ENCODE measurements at places on chromosomes 5 and 9.
A peak's percentile ranks its signal among the peaks of the same experiment; 100 is the strongest.

DNA sequence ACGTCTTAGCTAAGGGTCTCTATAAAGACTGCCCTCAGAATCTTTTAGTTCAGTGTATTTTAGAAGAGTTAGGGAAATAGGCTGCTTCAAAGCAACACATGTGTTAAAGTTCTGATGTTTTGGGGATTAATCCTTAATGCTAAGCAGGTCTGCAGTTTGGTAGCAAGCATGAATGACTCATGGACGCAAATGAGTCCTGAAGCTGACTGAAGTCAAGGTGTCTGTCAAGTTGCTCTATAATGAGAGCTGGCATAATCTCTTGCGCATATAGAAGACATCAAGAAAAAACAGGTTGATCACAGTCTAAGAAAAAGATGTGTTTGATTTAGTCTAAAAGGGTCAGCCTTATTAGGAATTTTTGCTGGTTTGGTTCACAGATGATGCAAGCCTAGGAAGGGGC is 630.1 kb downstream of the CDH12 start:
- no peak for DNase-seq

DNA sequence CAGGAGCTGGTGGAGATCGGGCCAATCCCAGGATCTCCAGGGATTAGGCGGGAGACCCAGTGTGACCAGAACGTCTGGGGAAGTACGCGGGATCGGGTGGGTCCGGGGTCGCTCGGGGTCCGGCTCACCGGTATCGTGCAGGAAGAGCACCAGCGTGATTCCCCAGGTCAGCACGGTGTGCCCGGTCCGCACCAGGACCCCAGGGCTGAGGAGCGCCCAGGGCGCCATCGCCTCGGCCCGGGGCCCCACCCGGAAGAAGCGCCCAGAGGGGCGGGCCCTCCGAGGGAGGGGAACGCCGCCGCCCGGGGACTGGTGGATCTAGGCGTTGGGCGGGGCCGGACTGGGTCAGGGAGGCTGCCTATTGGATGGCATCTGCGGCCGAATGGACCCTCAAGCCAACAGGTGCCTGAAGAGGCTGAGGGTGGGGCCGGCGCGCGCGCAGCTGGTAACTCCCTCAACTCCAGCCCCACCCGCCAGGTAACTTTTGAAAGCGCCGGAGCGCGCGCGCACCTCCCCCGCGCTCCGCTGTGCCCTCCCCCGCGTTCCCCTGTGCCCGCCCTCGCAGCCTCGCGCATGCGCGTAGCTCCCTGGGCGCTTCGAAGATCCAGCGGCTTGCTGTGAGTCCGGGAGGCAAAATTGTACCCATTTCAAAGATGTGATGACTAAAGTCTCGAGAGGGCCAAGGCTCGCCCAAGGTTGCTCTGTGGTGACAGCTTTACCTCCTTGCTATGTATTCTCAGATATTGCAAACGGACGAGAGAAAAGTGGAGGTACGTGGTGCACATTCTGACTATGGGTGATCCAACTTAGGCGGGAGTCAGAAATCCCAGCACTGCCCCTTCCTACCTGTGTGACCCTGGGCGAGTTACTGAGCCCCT is at the start of gene ZDHHC12:
TSS of gene ZDHHC12 (minus strand) at position 262 of the 878 bp plus-strand sequence. CDS start at position 228, 34 bp downstream.
- DNase-seq = peak; percentile 99

- no peak for DNase-seq
These were observed 16.4 kb downstream of the SEMA4D start for GRCh38 chr9:89481538-89481915.

GRCh38 chr5:160312960-160313727 is 780 bp upstream of the CCNJL start:
- no peak for DNase-seq

DNA sequence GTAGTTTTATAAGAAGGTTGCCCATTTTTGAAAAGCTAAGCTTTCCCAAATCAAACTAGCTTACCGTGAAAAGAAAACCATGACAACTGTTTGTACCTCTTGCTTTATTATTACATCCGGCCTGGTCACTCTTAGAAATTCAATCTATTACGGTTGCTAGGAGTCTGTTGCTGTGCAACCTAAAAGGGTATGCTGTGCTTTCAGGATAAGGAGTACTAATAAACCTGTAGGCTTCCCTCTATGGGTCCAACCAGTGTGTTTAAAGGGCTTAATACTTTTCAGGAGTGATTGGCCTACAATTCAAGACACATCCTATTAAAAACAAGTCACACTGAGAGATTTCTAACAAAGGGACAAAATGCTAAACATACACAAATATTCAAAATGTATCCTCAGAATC is 27.1 kb downstream of the RFX3 start:
- DNase-seq = peak; percentile 52

DNA sequence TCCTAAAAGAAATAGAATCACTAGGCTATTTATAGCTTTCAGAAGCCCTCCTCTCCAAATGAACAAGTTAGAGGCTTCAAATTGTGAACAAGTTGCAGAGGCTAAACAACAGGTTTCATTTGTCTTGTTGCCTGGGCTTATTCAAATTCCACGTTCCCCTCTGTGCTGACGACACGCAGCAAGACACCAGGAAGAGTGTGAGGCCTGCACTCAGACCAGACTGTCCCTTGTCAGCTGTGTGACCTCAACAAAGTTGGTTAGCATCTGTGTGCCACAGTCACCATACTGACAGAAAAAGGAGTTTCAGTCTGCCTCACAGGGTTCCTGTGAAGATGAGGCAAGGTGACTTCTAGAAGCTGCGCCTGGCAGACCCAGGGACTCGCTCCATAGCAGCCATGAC is 22.1 kb upstream of the GABBR2 start:
- no peak for DNase-seq

GRCh38 chr5:149700347-149700746 is 29.8 kb upstream of the PPARGC1B start:
- DNase-seq = no peak

GRCh38 chr5:61330341-61330844 is 1.7 kb upstream of the ZSWIM6 start:
- DNase-seq = peak; percentile 85

GRCh38 chr5:133569347-133569746 is 43.0 kb downstream of the FSTL4 start:
- no peak for DNase-seq

DNA sequence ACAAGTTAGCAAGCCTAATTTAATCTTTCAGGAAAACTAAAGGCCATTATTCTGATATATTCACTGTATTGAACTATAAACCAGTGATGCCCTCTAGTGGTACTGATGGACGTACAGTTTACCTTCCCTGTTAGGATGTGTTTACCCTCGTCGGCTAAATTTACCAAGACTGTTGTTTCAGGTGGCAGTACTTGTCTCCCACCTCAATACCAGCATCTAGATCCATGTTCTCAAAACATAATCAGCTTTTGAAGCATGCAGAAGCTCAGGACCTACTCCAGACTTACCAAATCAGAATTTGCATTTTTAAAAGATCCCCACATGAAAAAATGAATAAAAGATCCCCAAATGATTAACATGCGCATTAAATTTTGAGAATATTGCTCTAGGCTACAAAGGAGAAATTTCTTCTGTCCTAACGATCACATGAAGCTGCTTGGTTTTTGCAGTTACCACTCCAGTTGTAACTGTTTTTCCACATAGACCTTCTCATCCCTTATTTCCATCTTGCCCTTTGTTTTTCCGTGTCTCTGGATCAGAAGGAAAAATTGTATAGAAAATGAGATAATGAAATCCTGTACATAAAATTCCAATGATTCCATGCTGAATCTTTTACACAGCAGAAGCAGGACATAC is 3.2 kb upstream of the BAAT start:
- DNase-seq = peak; percentile 79

- no peak for DNase-seq
These were observed 28.8 kb upstream of the PCDHB1 start for GRCh38 chr5:141022384-141022783.

GRCh38 chr5:135230251-135230925 is 168.6 kb downstream of the MACROH2A1 start:
- no peak for DNase-seq

DNA sequence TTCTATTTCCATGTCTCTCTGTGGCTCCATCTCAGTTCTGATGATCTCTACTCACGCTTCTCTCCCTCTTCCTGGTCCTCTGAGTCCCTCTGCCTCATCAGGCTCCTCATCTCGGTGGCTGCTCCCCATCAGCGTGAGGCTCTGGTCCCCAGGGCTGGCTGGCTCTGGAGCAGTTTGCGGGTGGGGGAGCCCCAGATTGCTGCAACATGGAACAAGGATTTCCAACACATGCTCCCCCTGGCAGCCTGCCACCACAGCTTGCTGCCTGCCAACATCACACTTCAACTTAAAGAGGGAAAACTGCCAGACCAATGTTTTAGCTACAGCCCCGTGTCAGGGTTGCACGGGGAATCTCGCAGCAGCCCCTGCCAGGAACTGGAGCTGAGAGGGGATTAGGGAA is 77.2 kb upstream of the NEK6 start:
- DNase-seq = peak; percentile 81

DNA sequence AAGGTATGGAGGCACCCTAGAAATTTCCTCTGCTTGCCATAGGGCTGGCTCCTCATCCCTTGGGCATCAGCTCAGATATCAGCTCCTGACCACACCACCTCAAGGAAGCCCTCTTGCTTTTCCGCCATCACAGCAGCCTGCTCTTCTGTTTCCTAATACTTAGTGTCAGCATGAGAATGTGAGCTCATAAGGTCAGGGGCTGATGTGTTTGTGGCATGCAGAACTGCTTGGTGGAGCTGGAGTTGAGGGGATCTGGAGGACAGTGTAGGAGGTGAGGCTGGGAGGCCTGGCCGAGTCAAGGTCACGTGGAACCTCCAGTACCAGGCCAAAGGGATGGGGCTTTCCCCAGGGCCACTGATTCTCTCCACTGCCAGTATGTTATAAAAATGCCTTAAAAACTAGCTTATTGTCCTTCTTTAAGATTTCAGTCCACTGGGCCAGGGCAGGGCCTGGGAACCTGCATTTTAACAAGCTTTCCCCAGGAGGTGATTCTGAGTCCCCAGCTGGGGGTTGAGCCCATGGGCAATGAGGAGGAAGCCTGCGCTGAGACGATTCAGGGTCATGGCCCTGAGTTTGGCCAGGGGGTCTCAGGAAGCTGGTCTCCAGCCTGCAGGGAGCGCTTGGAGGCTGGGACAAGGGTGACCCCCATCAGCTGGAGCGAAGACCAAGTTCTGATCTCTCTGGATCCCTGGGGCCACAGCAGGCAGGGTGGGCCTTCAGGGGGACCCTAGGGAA is 28.6 kb downstream of the DAB2IP start:
- DNase-seq = no peak

GRCh38 chr5:181203777-181204112 is 1.3 kb downstream of the TRIM7 start:
- DNase-seq = no peak

DNA sequence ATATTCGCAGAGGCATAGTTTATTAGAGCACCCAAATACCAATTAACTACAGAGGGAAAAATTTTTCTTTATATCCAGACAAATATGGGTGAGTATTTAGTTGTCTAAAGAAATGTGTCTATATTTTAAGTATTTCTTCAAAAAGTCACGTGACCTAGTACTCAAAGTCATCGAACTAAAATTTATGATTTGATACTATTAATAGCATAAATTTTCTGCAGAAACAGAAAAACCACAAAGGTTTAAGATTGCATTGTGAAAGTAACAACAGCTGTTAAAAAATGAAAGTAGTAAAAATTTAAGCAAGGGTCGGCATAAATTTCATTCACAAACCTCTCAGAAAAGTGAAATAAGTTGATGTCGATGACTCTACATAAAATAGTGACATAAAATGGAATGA is 323.9 kb upstream of the RORB start:
- DNase-seq = no peak

DNA sequence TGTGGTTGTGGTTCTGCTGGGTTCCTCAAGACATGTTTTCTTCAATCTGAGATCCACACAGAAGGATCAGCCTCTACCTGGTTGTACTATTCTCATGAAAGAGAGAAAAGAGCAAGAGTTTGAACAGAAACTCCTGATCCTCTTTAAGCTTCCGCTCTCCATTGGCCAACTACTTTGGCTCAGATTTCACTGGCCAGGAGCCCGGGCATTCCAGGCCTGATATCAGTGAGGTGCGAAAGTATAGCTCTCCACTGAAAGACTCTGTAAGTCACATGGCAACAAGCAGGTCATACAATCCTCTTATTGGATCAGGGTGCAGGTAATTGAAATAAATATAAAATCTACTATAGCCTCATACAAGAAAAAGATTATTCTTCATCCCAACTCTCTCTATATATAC is 920.5 kb downstream of the TLE4 start:
- no peak for DNase-seq

- no peak for DNase-seq
These were observed 63.3 kb downstream of the DCP2 start for GRCh38 chr5:113039934-113040285.

- no peak for DNase-seq
These were observed 19.3 kb upstream of the F2RL2 start for GRCh38 chr5:76642390-76643040.

GRCh38 chr5:169803077-169803981 is 166.3 kb downstream of the DOCK2 start:
- DNase-seq = no peak

- no peak for DNase-seq
These were observed 124.8 kb downstream of the HTR1A start for GRCh38 chr5:63837437-63837836.

- no peak for DNase-seq
These were observed 369.2 kb downstream of the PLK2 start for GRCh38 chr5:58090704-58091103.

- DNase-seq = no peak
These were observed 125.6 kb upstream of the LPAR1 start for GRCh38 chr9:111163716-111164389.

DNA sequence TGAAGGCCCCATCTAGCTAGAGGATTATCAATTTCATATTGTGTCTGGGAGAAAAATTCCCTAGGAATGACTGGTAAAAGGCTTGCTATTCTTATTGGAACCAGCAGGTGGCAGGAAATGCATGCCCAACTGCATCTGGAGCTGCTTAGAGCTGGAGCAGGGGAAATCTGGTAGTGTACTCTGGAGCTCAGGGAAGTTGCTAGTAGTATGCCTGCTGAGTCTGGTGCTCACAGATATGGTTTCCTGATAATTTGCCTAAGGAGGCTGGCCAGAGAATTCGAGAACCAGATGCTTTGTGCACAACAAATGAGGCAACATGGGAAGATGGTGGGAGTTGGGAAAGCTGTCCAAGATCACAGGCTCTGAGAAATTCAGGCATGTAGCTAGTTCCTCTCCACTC is 53.7 kb downstream of the G3BP1 start:
- DNase-seq = peak; percentile 65

DNA sequence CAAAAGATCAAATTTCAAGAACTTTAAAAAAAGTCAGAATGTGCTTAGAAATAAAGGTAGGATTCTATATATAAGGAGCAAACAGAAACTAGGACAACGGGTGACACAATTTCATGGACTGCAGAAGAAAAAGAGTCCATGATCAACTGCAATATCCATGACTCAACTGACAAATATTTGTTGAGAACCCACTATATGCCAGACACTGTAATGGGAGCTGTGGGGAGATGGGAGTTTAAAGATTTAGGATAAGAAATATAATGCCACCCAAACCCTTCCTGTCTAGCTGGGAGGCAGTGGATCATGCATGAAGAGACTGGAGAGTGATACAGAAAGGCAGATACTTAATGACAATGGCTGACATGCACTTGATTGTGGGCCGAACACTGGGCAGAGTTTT is 27.6 kb upstream of the CCDC112 start:
- DNase-seq = no peak

- DNase-seq = no peak
These were observed 1019.5 kb upstream of the SEMA6A start for GRCh38 chr5:117594166-117594565.

GRCh38 chr5:97534166-97534565 is 351.1 kb upstream of the RIOK2 start:
- peak; percentile 20 for DNase-seq

GRCh38 chr9:129307227-129307970 is 129.3 kb upstream of the IER5L start:
- DNase-seq = no peak
